ENCODE measurements at places on chromosomes 16 and 17. TPM values are rescaled to one million over a fixed set of nuclear protein-coding genes. Genes with fewer than 3 reads are reported as not detected.

GRCh38 chr16:48609652-48610029 lies 339 bp downstream of the N4BP1 start:
- no peak for DNase-seq

DNA sequence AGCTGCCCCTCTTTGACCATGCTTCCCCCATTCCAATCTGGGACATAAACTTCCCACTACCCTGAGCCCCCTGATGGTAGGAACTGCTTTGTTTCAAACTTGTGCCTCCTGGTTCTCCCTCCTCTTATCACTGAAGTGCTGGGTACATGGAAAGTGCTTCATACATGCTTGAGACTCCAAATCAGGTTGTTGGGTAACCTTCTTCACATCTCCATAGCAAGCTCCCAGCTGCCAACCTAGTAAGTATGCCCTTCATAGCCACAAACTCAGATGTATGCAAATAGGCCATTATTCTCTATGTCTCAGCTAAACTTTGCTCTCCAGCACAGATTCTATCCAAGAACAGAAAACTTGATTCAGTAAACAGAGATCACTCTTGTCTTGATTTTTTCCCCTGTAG lies 310.6 kb upstream of the IRX3 start:
- DNase-seq, result no peak

- no peak for DNase-seq
These were observed 2292.8 kb downstream of the TP53TG3F start for GRCh38 chr16:35752012-35752772.

The CEP295NL gene
- total RNA-seq, result 6.5 TPM
